Kidney epithelial cell (primary cell): ENCODE measurements at places on chromosomes 12 and 14. TPM values are rescaled to one million over a fixed set of nuclear protein-coding genes. Genes with fewer than 3 reads are reported as not detected.
A peak's percentile ranks its signal among the peaks of the same experiment; 100 is the strongest.

Gene TPH2
- total RNA-seq, result not detected in 2 replicates

Gene GDF11
- 5.4 and 10.7 TPM in 2 replicates for total RNA-seq

Gene KLHL33
- 0.08 TPM in 1 of 2 replicates, not detected in the other for total RNA-seq

Gene MEG3
- total RNA-seq, result 46.1 and 62.5 TPM in 2 replicates

DNA sequence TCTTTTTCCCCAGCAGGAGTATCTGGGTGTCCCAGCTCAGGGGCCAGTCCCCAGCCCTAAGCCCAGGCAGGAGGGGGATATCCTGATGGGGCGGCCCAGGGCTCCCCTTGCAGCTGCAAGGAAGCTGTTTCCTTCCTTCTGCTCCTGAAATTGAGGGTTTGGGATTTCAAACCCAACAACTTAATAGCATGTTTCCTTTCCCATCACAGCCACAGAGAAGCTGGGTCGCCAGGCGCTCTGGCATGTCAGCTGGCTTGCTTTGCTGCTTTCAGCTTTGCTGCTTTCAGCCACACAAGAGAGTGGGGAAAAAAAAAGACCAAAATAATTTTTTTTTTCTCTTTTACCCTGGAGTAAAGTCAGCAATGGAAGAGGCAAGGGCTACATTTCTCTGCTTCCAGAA is 30.0 kb downstream of the HVCN1 start:
- no peak for DNase-seq

DNA sequence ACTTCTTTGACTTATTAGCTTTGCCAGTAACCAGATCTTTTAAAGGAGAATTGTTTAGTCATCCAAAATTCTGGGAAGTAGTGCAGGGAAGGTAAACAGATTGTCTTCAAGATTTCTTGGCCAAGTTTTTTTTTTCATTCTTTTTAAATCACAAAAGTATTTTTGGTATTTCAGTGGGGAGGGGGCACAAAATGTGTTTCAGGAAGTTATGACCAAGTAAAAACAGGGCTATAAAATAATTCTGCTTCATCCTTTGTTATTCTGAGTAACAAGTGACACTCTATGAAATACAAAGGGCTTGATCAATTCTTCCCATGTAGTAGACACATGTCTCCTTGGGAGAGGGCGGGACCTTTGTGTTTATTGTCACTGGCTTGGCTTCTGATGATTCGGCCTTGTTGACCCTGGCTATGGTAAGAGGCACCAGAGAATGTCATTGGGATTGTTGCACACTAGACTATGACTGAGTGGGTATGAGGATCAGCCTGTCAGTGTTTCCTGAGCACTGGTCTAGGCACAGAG is 55.4 kb downstream of the SUSD6 start:
- DNase-seq, result no peak

GRCh38 chr14:31137214-31137889 is 70.2 kb downstream of the HECTD1 start:
- no peak for DNase-seq

- no peak for DNase-seq
These were observed 464.6 kb downstream of the ADAMTS20 start for GRCh38 chr12:43087195-43088091.

DNA sequence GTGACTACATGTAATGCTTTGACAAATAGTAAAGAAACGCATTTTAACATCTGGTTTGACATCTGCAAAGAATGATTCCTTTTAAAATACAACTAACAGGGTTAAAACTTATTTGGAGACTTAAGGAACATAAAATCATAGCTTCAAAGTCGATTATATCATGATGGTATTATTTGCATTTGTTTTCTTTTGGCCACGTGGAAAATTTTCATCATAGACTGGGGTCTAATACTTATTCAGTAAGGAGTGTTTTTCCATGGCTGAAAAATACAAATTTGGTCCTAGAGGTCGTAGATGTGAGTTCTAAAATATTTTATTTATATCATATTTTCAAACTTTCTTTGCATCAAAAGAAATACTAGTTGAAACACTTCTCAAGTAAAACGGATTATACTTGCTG is 31.5 kb upstream of the LMNTD1 start:
- no peak for DNase-seq

- no peak for DNase-seq
These were observed 151.5 kb downstream of the MSRB3 start for GRCh38 chr12:65430006-65430405.

GRCh38 chr12:22812531-22812930 is 187.6 kb downstream of the ETNK1 start:
- DNase-seq, result no peak

DNA sequence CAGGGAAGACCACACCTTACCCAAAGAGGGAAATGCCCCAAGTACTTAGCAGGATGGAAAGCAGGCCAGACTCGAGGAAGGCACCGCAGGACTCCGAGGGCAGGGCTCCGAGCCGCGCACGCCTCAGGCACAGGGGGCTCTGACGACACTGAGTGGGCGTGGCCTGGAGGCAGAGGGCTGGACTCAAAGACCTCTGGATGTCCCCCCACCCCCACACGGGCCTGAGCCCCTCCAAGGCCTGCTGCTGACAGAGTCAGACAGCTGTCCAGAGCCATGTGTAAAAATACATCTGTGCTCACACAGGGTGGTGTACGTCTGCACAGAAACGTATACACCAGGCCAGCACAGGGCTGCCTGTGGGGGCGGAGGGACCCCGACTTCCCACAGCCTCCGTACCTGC is 1.4 kb downstream of the AKT1 start:
- DNase-seq, result no peak

GRCh38 chr14:68193970-68194681 is 374.5 kb downstream of the RAD51B start:
- no peak for DNase-seq

- peak; percentile 39 for DNase-seq
These were observed 53.8 kb upstream of the NTF3 start for GRCh38 chr12:5377997-5378592.

DNA sequence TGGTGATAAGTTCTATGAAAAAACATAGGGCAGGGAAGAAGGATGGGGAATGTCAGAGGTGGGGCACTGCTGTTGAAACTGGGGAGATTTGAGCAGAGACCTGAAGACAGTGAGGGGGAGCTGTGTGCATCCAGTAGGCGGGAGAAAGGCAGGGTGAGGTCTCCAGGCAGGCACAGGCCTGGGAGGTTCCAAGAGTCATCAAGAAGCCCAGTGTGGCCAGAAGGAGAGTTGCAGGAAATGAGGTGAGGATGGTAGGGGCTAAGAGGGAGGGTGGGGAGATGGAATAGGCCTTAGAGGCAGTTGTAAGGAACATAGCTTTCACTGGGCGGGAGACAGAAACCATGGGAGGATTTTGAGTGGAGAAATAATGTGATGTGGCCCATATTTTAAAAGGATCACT is 341.8 kb downstream of the GLT1D1 start:
- DNase-seq, result no peak

GRCh38 chr14:23727566-23728335 is 91.6 kb downstream of the DHRS2 start:
- peak; percentile 18 for DNase-seq

Gene TAS2R42
- not detected in 2 replicates for total RNA-seq

- no peak for DNase-seq
These were observed 64.3 kb downstream of the APOBEC1 start for GRCh38 chr12:7601406-7601805.

- no peak for DNase-seq
These were observed 23.0 kb upstream of the CSRP2 start for GRCh38 chr12:76901628-76902380.

Gene ESRRB
- total RNA-seq, result 0.07 TPM in 1 of 2 replicates, not detected in the other

DNA sequence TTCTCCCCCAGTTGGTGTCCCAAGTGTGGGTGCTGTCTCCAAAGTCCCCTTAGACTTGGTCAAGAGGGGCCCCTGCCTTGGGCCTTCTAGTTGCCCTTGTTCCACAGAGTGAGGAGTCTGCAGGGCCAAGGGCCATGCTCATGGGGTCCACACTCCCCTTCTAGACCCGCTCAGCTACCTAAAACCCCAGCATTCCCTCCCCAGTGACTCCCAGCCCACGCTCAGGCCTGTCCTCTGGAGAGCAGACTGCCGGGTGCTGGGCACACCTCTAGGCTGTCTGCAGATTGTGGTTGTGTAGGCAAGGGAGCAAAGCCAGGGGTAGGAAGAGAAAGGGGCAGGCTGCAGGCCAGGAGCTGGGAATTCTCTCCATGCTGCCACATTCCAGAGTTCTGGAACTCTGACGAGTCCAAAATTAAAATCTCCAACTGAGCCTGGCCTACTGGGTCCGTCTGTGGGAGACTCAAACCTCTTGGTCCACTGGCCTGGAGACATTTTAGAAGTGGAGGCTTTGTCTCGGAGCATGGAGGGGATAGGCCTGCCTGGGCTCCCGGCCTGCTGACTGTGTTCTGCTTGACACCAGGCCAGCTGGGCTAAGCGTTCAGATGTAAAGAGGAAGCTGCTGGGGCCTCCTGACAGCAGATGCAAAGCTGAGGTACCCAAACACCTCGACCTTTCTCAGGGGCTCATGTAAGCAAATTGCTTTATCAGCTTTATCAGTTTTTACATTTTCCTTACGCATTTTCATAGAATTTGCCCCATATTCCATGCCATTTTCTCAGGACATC is 13.7 kb upstream of the KRT5 start:
- no peak for DNase-seq

Gene KRT82
- total RNA-seq, result not detected in 2 replicates

DNA sequence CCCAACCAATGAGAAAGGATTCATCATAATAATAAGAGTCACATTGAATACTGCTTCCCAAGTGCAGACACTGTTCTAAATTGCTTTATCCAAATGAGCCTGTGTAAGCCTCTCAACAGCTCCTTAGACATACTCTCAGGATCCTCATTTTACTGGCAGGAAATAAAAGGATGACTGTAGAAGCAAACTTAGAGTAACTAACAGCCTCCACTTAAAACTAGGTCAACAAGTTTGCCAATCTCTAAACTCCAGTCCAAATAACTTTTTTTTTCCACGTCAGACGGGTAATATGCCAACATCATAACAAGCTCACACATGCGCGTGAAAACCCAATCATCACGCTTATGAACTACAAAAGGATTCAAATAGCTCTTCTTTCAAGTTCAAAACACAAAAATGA is 15.3 kb upstream of the DPF3 start:
- no peak for DNase-seq

- no peak for DNase-seq
These were observed 39.5 kb upstream of the NT5DC3 start for GRCh38 chr12:103880299-103881142.

Gene KRT6C
- not detected in 2 replicates for total RNA-seq

DNA sequence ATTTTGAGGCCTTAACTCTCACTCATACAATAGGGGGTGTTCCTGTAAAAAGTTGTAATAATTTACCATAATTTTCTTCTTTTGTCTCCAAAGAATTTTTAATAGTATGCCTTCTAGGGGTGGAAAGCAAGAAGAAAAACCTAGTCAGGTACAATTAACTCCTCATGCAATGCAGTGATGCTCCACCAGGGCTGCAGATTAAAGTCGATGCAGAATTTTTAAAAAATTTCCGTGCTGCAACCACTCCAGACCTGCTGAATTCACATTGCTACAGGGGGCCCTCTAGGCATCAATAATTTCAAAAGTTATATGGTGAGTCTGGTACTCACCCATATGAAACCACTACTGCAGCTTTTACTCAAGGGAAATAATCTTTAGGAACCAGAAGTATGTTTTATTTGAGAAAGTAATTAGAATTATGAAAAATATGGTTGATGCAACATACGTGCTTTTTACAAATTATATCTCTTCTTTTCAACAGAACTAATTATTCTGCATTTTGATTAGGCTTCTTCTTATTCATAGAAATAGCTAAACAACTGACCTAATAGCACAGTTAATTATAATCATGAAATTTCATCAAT is 353.2 kb downstream of the BCAT1 start:
- no peak for DNase-seq

Gene KRT75
- total RNA-seq, result not detected in 2 replicates

DNA sequence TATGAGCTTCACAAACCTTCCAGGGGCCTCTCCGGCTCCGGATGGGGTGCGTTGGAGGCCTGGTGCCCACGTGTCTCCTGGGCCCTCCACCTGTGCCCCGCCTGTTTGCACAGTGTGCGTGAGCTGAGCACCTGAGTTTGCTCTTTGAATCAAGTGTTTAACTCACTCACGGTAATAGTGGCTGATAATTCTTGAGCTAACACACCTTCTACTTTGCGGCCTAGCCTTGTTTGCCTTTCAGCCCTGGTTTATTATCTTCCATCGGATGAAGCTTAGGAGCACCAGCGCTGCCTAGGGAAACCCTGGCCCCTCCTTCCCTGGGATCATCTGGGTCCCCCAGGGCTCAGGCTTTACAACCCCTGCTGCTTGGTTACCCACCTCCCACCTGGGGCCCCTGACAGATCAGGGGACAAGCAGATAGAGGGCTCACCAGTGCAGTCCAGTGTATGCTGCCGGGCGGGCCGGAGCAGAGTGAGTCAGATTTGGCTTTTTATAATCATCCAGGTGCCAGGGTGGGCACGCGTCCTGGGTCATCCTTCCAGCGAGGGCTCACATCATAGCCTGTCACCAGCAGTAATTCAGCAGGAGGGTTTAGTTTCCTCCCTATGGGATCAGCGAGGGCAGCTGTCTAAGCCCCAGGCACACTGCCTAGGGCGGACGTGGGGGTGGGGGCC is 62.8 kb upstream of the RFLNA start:
- DNase-seq, result no peak

DNA sequence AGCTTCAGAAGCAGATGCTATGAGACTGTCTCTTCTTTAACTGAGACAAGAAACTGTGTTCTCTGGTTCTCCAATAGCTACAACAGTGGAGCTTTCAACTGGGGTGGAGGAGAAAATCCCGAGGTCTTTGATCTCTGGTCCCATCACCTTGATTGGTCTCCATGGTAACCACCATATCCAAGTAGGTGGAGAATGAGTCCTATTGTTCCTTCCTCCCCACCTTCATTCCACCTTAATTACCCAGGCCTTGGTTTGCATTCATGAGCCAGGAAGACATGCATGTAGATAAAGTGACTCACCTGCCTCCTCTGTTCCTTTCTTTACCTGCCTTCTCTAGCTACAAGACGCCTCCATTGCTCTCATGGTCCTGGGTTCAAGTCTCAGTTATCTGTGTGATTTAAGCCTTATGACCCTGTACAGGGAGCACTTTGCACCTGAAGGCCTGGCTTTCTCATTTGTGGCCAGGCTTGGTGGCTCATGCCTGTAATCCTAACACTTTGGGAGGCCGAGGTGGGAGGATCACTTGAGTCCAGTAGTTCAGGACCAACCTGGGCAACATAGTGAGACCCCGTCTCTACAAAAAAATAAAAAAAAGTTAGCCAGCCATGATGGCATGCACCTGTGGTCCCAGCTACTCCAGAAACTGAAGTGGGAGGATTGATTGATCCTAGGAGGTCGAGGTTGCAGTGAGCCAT is 157.7 kb upstream of the TBX3 start:
- DNase-seq, result no peak

Gene LRRIQ1
- 2.3 and 3.1 TPM in 2 replicates for total RNA-seq

- no peak for DNase-seq
These were observed 2.8 kb downstream of the LRRC74A start for GRCh38 chr14:76829013-76829365.

- DNase-seq, result no peak
These were observed 380.1 kb upstream of the KITLG start for GRCh38 chr12:88960213-88960878.

GRCh38 chr12:6947615-6948014 is 3.5 kb upstream of the PTPN6 start:
- DNase-seq, result no peak

Gene ZNF705A
- total RNA-seq, result not detected in 2 replicates

Gene LRIG3
- 57.9 and 72.2 TPM in 2 replicates for total RNA-seq

GRCh38 chr12:48917857-48918537 is 7.3 kb downstream of the FKBP11 start:
- no peak for DNase-seq

- no peak for DNase-seq
These were observed 62.9 kb upstream of the PTPRQ start for GRCh38 chr12:80381121-80381520.

Gene GPX2
- total RNA-seq, result not detected in 2 replicates
